Ecto neural progenitor cell (in vitro differentiated cells): ENCODE measurements at places on chromosomes 1 and 21.

GRCh38 chr1:205497351-205497750, 7.1 kb upstream of the CDK18 start:
- no peak for DNase-seq

DNA sequence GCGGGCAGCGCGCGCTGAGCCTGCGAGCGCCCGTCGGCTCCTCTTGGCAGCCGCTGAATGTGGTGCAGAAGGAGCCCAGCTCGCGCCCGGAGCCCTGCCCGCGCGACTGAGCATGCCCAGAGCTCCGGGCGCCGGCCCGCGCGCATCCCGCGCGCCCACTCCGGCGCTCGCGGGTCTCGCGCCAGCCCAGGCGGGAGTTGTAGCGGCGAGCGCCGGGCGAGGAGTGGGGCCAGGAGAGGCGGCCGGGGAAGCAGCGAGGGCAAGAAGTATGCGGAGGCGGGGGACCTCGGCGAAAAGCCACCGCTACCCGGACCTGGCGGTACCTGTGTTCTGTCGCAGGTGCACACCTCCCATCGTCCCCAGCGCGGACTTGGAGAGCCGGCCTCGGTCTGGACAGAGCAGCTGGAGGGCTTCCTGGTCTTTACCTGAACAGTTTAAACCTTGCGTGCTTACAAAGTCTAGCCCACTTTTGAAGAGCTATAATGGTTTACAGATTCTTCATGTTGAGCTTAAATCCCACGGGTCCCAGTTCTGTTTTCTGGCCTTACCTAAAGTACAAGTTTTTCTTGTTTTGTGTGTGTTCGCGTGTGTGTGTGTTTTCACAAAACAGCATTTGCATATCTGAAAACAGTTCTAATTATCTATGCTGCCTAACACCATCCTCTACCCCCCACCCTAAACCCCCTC, at the start of gene DDAH1:
TSS of gene DDAH1 (minus strand) at position 61 of the 687 bp plus-strand sequence. CDS start 114 bp downstream, outside the sequence.
- DNase-seq = no peak

DNA sequence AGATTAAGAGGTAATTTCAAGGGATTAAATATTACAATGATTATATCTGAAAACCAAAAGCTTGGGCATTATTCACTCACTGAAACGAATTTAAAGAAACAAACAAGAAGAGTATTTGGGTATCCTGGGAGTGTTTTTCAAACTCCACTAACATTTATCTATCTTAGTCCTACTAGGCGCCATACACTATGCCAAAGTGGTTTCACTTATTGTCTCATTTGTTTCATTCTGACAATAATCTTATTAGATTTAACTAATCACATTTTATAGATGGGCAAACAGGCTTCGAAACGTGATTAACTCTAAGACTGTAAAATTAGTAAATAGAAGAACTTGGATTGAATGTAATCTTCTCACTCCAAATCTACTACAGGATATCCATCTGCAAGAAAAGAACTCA, 25.4 kb downstream of the ASH1L start:
- no peak for DNase-seq

DNA sequence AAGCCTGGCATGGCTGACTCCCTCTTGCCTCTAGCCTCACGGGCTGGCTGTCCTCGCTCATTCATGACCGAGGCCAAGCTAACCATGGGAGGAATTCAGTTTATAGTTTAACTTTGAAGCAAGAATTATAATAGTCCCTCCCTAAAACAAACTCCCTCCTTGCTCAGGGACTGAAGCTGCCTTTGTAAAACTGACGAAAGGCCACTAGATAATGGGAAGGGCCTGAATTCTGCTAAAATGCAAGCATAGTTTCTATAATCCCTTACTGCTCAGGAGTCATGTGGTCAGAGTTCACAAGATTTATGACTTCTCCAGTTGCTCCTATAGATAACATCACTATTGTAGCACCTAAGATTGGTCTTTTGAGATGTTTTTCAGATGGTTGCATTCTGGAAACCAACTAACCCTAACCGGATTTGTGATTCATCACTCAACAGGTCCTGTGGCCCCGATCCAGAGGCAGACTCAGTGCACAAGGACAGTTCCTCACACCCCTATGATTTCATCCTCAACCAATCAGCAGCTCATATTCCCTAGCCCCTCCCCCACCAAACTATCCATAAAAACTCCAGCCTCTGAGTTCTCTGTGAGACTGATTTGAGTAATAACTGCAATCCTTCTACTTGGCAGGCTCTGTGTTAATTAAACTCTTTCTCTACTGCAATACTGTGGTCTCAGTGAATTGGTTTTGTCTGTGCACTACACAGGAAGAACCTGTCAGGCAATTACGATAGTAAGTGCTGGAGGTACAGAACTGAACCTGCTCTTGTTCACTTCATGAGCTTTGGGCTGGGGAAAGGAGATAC, 26.4 kb downstream of the HHIPL2 start:
- DNase-seq = no peak

- no peak for DNase-seq
These were observed 96.4 kb upstream of the RGS4 start for GRCh38 chr1:162972773-162973172.

GRCh38 chr1:200895443-200895789, 716 bp downstream of the INAVA start:
- DNase-seq = no peak

- DNase-seq = no peak
These were observed 323.3 kb upstream of the LYPLAL1 start for GRCh38 chr1:218850367-218850766.
